Ammon's horn (tissue), 1 donor: ENCODE measurements at places on chromosomes 13 and 19.
A peak's percentile ranks its signal among the peaks of the same experiment; 100 is the strongest.

- no peak for DNase-seq
Measured at GRCh38 chr19:41565379-41565720, 10.6 kb upstream of the CEACAM21 start.

DNA sequence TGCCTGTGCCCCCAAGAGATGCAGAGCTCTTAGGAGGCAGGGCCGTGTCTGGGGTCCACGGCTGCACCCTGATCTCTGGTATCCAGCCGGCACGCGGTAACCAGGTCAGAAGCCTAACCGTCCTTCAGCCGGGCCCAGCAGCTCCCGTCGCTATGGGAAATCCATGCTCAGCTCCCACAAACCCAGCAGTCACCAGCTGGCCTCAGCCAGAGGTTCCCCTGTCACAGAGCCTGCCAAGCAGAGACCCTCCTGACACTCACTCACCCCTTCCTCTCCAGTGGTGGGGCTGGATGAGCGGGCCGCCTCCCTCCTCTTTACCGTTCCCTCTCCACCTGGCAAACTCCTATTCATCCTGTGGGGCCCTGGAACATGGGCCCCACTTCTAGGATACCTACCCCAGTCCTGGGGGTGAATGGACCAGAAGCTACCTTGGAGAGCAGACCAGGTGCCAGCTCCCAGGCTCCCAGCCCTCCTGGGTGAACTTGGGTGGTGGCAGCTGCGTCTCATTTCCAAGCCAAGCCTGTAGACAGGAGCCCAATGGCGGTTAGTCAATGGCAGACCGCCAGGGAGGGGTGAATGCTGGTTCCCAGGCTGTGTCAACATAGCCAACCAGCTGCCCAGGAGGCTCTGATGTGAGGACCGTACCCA is 21.4 kb upstream of the TCF3 start:
- DNase-seq: no peak

GRCh38 chr13:110012102-110012739 is 225.8 kb upstream of the IRS2 start:
- DNase-seq: no peak

DNA sequence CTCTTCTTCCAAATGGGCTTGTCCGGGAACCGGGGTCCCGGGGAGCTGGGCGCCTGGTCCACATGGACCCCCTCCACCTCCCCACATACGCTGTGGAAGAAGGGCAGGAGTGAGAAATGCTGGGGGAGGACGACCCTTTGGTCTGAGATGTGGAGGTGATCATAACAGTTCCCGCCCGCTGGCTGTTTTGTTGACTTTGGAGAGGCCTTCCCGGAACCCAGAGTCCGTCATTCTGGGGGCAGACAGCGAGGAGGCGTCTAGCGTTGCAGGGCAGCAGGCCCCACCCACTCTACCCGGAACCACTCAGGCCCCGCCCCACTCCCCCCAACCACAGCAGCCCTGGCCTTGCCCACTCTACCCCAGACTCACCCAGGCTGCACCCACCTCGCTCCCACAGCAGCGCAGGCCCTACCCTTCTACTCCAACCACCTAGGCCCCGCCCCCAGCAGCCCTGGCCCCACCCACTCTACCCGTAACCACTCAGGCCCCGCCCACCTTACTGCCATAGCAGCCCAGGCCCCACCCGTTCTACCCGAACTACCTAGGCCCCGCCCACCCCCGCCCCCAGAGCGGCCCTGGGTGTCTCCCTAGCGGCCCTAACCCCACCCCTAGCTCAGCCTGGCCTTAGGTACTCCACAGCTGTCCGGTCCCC is 7.1 kb downstream of the GPR108 start:
- DNase-seq: peak; percentile 74

DNA sequence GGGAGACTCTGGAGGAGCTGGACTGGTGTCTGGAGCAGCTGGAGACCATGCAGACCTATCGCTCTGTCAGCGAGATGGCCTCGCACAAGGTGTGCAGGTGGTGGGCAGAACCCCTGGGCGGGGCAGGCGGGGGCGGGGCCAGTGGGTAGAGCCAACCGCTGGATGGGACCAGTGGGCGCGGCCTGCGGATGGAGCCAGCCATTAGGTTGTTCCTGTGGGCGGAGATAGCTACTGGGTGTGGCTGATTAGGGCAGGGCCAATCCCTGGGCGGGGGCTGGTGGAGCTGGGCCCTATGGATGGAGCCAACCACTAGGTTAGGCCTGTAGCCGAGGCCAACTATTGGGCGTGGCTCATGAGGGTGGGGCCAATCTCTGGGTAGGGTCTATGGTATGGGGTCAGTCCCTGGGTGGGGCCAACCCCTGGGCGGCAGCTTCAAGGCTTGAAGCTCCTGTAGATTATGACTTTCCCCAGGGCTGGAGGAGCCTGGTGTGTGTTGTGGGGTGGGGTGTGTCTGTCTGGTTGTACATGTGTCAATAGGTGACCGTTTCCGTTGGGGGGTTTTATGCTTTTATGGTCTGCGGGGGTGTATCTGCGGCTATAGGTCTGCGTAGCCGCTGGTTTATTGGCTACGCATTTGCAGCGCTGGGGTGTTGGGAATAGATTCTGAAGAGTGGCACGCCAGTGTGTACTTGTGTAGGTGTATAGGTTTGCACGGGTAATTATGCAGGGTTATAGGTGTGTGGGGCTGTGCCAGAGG is 30.7 kb downstream of the PDE4A start:
- DNase-seq: no peak

DNA sequence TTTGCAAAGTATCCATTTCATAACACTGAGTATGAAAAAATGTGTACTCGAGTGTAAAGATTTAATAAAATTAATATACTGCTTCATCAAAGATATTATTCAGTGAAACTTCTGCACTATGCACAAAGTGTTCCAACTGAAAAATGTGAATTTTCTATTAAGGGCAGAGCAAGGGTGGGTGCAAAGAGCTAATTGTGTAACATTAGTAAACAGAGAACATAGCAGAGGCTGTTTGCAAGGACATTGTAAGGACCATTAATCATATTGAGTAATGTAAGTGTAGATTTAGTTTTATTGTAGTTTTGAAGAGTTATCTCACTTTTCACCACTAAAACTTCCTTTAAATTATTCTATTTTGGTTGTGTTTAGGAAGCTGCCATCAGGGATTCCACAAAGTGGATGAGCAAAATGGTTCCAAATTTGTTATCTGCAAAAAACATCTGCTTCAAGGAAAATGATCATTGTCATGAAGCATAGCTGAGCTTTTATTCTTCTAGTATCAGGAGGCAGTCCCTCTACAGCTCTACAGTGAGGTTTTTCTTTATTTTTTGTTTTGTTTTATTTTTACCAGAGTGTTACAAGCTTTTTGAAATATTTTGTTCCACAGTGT is 1375.4 kb downstream of the SLITRK1 start:
- DNase-seq: no peak

GRCh38 chr19:48630296-48631063 is 6.7 kb downstream of the DBP start:
- no peak for DNase-seq
